ENCODE measurements at places on chromosomes 5 and 9.

GRCh38 chr5:161094411-161094810 lies 242.4 kb upstream of the ATP10B start:
- no peak for DNase-seq

- no peak for DNase-seq
Observed at GRCh38 chr9:137900584-137901310, 23.2 kb downstream of the CACNA1B start.

GRCh38 chr9:127519301-127520166 lies 68.2 kb downstream of the LRSAM1 start:
- DNase-seq, result peak; percentile 82

DNA sequence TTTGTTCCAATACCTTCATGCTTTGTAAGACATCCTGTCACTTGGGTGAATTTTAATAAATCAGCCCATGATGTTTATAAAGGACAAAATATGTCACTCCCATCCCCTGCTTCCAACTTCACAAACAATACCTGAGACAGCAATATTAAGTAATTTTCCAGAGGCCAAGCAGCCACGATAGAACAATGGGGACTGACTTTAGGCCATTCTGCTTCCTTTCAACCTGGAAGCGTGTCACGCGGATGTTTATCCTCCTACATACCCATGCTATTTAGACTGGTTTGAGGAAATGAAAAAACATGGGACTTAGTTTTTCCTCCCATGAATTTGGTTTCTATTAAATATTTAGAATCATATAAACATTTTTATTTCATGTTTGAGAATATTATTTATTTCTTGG lies 82.9 kb downstream of the GRAMD2B start:
- no peak for DNase-seq

GRCh38 chr9:87327575-87328125 lies 170.0 kb upstream of the DAPK1 start:
- no peak for DNase-seq

DNA sequence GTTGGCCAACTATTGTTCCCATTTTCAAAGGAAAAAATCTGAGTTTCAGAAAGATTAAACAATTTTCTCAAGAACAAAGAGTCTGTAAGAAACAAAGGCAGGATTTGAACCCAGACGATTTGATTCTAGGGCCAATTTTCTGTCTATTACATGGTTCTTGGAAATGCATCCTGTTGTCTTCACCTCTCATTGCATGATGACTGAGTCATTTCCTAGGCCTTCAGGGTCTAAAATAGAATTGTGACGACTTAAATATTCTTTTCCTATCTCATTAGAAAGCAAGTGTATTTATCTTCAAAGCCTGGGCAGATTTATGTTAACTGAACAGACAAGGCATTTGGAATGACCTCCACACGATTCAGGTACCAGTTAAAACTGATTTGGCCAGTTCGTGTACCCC lies 512.9 kb downstream of the NTRK2 start:
- DNase-seq, result no peak
